Hematopoietic multipotent progenitor cell treated with erythropoietin and hydrocortisone succinate and interleukin-3 and kit ligand, for 8 days (in vitro differentiated cells): ENCODE measurements at places on chromosomes 5 and 9.

DNA sequence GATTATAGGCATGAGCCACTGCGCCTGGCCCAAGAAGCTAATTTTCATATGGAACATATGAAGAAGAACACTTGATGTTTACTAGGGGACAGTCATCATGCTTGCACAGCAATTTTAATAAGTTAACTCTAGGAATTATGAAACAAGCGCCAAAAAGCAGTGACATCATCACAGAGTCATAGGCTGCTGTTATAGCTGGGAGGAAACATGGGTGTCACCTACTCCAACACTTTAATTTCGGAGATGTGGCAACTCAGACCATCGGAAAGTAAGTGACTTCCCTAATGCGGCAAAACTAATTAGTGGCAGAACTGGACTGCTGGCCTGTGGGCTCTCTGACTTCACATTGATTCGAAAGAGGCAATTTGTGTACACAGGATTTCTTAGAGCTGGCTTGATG is 38.1 kb upstream of the EQTN start:
- no peak for DNase-seq

DNA sequence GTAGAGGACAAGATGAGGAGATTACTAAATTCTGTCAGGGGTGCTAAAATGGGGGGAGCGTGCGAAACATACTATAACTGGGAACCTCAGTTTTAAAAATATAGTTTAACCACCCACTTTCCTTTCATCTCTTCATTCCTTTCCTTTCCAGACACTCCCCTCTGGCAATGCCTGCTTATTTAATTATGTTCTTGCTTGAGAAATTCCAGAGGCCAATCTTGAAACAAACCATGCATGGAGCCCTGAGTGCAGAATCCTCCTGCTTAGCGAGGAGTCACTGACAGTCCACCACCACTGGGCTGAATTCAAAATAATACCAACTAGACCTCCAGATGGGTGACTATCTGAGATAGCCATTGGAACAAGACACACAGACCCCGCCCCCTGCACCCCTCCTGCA is 29.7 kb upstream of the C9orf72 start:
- DNase-seq: no peak

DNA sequence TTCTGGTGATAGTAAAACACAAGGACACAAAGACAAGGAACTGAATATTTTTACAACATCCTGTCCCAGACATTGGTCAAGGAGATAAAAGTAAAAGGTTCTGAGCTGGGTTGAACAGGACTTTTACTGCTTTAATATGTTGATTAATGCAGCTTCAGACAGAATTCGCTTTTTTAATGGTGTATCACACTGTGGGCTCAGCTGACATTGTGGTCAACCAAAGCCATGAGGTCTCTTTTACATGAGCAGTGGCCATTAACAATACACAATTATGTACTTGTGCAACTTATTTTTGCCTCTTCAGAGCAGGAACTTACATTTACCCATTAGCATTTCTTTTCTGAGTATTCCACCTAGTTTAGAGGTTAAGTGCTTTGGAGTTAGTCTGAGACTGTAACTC is 22.8 kb upstream of the ERBIN start:
- DNase-seq: no peak

DNA sequence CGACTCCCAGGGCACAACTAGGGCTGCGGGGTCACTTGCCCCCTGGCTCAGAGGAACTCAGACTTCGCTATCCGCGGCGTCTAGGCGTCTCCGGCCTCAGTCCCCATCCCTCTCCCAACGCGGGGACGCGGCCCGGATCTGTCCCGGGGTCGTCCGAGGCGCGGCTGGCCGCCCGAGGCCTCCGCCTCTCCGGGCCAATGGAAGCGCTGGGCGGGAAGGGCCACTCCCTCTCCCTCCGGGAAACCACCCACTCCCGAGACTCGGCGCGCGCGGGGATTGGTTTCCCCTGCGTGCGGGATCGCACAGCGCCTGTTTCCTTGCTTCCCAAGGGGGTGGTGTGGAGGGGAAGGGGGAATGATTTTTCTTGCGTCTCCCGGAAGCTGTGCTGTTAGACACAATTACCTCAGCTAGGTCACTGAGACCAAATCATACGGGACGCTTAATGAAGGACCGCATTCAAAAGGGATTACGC is 38.3 kb downstream of the NR2F1 start:
- no peak for DNase-seq

- DNase-seq: no peak
Observed at GRCh38 chr5:68253624-68254585, 38.3 kb downstream of the PIK3R1 start.

DNA sequence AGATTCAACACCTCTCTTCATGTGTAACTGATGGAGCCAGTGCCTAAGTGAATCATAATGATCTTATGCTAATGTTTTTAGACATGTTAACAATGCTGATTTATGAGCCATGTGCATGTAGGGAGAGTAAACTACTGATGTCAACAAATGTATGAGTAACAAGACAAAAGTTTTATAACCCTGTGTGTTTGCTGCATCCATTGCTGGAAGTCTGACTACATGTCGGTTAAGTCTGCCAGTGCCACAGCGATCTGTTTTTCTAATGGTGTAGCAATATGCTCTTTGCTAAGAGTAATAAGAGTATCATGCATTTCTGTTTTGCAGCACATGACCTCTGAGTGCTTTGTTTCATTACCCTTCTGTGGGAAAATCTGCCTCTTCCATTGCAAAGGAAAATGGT is 26.4 kb upstream of the TMOD1 start:
- no peak for DNase-seq

DNA sequence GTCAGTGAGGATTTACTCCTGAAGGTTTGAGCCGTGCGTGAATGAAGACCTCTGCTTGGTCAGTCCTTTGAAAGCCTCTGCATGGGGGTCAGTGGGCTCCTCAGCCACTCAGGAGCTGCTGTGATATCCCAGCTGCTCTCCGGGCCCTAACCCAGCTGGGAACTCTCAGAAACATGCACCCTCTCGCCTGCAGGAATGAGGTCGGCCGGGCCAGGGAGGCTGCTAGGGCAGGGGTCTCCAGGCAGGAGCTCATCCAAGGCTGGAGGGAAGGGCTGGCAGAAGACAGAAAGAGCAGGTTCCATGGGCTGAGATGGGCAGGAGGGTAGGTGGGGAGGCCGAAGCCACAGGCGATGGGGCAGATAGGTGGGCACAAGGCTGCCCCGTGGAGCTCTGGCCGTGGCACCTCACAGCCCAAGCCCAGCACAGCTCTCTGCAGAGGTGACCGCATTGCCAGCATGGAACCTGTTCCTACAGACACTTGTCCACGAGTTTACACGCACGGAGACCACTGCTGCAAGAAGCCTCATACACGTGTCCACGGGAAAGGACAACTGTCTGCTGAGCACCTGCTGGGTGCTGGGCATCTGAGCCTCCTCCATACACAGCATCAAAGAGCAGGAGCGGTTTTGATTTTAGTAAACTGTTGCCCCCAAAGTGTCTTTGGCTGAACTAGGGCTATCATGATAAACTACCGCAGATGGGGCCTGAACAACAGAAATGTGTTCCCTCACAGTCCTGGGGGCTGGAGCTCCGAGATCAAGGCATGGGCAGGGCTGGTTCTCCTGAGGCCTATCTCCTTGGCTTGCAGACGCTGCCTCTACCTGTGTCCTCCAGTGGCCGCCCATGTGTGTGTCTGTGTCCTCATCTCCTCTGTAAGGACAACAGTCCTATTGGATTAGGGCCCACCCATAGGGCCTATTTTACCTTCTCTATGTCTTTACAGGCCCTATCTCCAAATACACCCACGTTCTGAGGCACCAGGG is 85.2 kb upstream of the ADAMTS2 start:
- no peak for DNase-seq

GRCh38 chr5:168400429-168401220 is 85.6 kb upstream of the RARS1 start:
- no peak for DNase-seq
